ENCODE measurements at places on chromosomes 7 and 10.
A peak's percentile ranks its signal among the peaks of the same experiment; 100 is the strongest.

GRCh38 chr10:33483816-33484190 lies 149.3 kb upstream of the NRP1 start:
- DNase-seq: no peak

DNA sequence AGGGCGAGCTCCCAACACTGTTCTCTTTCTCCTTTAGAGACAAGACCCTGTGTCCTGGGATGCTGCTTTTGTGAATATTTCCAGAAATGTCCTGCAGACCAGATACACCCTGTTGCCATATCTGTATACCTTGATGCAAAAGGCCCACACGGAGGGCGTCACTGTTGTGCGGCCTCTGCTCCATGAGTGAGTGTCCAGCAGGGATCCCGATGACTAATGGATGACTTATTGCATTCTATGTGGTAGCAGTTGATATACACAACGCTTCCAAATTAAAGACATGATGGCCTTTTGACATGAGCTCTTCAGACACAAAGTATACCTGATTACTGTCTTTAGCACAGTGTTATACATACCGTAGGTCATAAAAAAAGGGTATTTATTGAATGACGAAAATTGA lies 45.0 kb upstream of the MGAM2 start:
- no peak for DNase-seq

DNA sequence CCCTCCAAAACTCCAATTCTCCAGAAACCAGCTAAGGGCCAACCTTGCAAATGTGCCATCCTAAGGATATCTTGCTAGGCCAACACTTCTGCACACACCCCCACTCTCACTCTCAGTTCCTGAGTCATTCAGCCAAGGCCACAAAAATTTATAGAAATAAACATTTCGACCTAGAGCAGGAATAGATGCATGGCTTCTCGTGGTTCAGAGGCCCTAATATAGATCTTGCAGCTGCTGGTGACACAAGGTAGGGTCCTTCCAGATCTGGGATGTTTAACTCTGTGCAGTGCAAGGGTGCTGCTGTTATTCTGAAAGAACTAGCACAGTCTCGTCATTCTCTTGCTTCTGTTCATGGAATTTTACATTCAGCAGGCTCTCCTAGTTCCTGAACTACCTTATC lies 369.3 kb downstream of the CALN1 start:
- DNase-seq: no peak

- DNase-seq: peak; percentile 68
Observed at GRCh38 chr7:104552102-104552501, 223.7 kb downstream of the LHFPL3 start.

DNA sequence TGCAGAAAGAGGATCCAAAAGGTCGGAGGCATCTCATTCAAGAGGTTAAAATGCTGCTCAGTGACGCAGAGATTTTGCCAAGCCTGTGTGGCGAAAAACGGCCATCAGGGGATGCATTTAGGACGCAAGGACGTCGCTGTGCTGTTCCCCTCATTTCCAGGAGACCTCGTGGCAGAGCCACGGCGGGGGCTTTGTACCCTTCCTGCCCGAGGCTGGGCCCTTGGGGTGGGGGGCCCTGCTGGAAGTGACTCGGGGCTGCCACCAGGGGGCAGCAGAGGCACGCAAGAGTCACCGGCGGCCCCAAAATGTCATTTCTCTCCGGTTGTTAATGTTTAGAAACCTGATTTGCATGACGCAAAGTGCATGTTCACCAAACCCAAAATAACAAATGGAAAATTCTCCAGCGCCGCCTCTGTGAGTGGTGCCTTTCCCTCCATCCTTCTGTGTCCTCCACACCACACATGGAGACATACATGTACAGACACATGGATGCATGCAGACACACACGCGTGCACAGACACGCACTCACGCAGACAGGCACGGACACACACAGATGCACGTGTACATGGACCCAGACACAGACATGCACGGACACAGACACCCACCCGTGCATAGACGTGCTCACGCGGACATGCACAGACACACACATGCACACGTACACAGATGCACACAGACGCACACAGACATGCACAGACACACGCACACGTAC lies 51.0 kb upstream of the NKX6-2 start:
- peak; percentile 41 for DNase-seq

GRCh38 chr10:75244487-75245353 lies 9.0 kb upstream of the COMTD1 start:
- DNase-seq: no peak

- no peak for DNase-seq
Observed at GRCh38 chr7:28988810-28989209, 30.7 kb upstream of the TRIL start.

GRCh38 chr7:17625043-17625442 lies 315.3 kb downstream of the SNX13 start:
- no peak for DNase-seq

DNA sequence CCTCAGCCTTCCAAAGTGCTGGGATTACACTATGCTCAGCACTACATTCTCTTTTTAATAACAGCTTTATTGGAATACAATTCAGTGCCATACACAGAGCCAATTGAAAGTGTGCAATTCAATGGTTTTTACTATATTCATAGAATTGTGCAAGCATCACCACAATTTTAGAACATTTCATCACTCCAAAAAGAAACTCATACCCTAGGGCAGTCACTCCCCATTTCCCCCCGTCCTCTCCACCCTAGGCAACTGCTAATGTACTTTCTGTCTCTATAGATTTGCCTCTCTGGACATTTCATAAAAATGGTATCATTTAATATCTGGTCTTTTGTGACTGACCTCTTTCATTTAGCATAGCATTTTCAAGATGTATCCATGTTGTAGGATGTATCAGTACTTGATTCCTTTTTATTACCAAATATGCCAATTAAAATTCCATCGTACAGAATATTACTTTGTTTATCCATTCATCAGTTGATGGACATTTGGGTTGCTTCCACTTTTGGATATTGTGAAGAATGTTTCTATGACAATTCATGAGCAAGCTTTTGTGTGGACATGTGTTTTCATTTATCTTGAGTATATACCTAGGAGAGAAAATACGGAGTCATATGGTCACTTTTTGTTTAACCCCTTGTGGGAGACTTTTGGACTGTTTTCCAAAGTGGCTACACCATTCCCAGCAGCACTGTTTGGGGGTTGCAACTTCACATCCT lies 6.3 kb upstream of the XPNPEP1 start:
- DNase-seq: no peak

GRCh38 chr7:101586078-101586905 lies 42.8 kb downstream of the MYL10 start:
- DNase-seq: no peak

DNA sequence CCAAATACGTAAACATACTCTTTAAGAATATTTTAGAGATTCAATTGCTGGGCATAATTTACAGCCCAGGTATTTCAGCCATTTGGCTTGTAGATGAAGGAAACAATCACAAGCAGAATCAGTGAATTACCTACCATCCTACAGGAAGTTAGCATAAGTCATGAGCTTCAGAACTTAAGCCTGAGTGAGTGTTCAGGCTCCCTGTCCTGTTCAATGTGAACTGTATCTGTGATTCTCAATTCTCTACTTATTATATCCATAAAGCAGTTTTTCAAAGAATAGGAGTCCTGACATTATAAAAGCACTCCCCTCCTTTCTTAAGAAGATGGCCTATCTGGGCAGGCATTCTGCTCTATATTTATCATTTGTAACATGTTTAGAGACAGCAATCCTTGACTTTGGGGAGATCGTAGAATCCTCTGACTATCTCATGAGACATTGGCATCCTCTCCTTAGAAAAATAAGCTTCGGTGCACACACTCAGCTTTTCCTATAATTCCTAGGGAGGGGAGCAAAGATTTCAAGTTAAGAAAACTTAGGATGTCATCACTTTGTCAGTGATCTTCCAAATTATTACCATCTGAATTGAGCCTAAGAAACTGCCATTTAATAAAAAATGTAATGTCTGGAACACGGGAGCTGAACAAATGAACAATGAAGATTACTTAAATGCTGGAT lies 645.2 kb upstream of the IGFBP3 start:
- no peak for DNase-seq

- no peak for DNase-seq
Observed at GRCh38 chr10:36051500-36051991, 409.4 kb upstream of the FZD8 start.

DNA sequence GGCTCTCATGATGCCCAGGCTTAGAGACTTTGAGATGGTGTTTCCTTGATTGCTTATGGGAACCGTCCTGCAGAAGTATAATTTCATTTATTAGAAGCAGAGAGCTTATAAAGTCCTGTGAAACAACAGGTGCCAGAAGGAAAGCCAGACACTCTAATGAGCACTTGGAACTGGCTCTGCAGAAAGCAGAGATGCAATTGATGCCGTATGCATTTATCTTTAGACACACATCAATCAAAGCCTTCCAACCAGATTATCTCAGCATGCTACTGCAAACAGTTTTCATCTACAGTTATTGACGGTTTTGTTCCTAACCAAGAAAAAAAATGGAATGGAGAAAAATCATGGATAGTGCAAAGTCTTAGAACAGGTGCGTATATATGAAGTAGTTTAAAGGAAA lies 371.7 kb upstream of the PRKCQ start:
- no peak for DNase-seq

All from right renal pelvis (tissue), 4 donors.